Islet precursor cell (in vitro differentiated cells): ENCODE measurements at places on chromosomes 16 and 17.

- DNase-seq, result no peak
These were observed 756 bp upstream of the MVP start for GRCh38 chr16:29819506-29819905.

DNA sequence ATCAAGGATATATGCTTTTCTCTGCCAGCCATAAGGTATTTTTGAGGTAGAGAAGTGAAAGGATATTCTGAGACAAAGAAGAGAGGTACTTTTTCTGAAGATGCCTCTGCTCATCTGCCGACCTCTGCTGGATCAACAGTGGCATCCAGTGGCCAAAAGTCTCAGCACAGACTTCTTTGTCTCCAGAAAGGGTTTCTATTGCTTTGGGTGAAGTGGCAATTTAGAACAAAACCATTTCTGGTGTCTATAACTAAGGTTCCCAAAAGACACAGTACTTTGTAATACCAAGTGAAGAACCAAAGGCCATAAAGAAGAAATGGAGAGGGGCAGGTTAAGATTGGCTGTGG is 155.2 kb upstream of the C17orf78 start:
- peak; percentile 66 for DNase-seq

GRCh38 chr17:60269417-60269816 is 119.6 kb downstream of the CA4 start:
- DNase-seq, result no peak

DNA sequence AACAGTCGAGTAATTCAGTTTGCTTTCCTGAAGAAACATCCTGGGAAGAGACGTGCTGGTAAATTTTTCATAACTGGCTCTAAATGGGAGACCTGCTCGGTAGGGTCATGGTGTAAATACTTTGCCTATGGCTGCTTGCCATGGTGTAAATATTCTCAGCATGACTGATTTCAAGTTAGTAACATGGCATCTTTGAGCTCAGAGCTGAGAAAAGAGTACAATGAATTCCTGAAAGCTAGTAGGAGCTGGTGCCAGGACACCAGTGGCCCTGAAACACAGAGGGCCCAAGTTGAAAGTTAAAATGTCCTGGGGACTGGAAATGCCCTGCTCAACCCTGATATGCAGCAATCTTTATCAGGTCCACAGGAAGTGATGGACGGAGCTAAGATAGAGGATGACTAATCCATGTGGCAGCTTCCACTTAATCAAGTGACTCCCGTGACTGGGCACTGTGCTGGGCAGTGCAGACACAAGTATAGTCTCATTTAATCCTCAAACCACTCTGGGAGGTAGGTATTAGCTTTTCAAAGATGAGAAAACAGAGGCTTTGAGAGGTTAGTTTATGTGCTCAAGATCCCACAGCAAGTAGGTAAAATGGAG is 130.1 kb upstream of the ADAMTS18 start:
- DNase-seq, result no peak

- DNase-seq, result peak; percentile 96
These were observed at the start of gene MTMR4 for GRCh38 chr17:58513965-58514769. Gene MTMR4 (minus strand): TSS chr17:58514638. CDS start chr17:58514407, 231 bp downstream.

DNA sequence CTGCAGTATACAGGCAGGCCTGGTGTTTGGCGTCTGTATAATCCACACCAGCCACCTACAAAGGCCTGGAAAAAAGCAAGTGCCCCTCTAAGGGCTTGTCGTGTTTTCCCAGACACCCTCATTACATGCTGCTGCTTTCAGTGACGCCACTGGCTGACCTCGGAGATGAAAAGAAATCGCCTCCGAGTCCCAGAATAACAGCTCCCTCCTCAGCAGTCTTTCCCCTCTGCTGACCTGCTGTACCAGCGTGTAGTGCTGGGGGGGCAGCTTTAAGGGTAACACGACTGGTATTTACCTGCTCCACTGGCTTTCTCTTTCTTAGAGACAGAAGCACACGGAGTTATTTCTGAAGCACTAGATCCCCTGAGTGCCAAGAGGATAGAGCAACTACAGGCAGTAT is 296.8 kb downstream of the GRIN2A start:
- peak; percentile 65 for DNase-seq

DNA sequence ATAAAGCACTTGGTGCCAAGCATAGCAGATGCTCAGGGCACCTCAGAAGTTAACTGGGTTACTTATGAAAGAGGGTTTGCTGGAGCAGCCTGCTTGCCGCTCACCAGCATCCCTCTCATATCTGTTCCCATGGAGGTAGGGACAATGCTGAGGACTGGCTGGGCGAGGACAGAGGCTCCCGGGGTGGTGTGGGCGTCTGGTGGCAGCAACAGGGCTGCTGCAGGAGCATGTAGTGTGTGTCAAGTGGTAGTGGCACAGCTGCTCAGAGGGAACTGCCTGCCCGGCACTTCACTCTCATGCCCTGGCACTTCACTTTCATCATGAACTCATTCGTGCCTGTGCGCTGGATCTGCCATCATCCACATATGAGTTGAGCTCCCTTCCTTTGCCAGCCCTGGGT is 26.9 kb upstream of the ZNHIT3 start:
- no peak for DNase-seq

GRCh38 chr17:10699856-10700255 is 2.5 kb downstream of the ADPRM start:
- DNase-seq, result no peak

- DNase-seq, result no peak
These were observed 29.5 kb downstream of the SRL start for GRCh38 chr16:4212211-4212933.

DNA sequence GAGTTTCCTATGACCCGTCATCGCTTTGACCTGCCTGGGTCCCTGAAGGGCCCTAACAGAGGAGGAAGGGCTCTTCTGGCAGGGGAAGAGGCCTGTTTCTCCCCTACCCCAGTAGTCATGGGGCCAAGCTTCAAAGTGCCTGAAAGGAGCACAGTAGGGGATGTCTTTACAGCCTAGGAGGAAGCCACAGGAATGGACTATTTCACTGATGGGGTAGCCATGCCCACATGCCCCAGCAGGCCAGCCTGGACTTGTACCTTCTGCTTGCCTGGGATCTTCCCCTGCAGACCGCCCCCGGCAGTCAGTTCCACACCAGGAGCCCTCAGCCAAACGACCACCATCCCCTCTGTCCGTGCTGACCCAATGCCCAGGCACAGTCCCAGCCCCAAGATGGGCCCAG is 41.8 kb upstream of the PEMT start:
- no peak for DNase-seq

GRCh38 chr17:79989106-79989835 is 46.4 kb downstream of the TBC1D16 start:
- DNase-seq, result peak; percentile 82

GRCh38 chr16:30063893-30064728 is 1.4 kb upstream of the ALDOA start:
- peak; percentile 70 for DNase-seq

DNA sequence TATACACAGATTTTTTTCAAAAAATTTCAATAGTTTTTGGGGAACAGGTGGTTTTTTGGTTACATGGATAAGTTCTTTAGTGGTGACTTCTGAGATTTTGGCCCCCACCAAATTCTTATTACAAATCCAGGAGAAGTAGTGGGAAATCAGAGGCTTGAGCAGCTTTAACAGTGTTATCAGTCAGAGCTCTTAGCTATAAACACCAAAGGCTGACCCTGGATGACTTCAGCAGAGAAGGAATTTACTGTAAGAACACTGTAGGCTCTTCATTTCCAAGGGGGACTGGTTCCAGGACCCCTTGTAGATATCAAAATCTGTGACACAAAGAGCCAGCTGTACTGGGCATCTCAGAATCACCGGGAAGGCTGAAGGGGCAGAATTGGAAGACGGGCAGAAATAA is 17.8 kb downstream of the MPHOSPH6 start:
- no peak for DNase-seq

DNA sequence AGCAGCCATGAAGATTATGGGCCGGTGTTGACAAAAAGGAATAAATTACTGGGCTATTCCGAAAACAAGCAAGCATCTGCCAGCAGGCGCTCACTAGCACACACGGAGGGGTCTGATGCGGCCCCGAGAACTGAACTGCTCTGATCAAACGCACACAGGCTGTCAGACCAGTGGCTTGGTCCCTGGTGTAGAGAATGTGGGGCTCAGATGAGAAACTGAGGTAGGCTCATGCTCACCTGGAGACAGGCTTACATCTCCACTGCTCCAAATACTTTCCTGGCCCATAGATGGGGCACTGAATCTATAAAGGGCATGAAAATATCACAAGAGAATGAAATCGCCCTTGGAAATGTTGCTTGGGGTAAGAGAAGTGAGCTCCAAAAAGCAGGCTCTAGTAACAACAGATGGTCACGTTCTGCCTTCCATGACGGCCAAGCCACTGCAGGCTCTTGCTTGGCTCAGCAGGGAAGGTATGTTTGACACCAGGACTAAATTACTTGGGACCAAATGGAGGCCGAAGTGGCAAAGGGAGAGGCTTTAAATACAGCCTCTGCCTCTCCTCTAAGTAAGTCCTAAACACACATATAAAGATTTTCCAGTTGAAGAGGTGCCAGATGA is 5.4 kb downstream of the ABR start:
- DNase-seq, result no peak

DNA sequence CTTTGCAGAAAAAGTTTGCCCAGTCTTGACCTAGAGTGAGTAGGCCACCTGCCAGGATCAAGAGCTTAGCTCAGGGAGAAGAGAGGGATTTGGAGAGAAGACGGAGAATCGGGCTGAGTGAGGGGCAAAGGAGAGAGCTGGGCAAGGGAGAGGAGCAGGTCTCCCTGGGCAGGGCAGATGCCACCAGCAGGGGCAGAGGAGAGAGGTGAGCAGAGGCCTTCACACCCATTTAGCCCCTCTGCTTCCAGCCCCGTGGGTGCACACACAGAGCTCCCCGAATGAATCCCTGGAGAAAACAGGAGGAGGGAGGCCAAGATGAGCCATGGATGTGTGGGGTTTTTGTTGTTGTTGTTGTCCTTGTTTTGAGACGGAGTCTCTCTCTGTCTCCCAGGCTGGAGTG is 29.2 kb downstream of the TBX4 start:
- peak; percentile 43 for DNase-seq

DNA sequence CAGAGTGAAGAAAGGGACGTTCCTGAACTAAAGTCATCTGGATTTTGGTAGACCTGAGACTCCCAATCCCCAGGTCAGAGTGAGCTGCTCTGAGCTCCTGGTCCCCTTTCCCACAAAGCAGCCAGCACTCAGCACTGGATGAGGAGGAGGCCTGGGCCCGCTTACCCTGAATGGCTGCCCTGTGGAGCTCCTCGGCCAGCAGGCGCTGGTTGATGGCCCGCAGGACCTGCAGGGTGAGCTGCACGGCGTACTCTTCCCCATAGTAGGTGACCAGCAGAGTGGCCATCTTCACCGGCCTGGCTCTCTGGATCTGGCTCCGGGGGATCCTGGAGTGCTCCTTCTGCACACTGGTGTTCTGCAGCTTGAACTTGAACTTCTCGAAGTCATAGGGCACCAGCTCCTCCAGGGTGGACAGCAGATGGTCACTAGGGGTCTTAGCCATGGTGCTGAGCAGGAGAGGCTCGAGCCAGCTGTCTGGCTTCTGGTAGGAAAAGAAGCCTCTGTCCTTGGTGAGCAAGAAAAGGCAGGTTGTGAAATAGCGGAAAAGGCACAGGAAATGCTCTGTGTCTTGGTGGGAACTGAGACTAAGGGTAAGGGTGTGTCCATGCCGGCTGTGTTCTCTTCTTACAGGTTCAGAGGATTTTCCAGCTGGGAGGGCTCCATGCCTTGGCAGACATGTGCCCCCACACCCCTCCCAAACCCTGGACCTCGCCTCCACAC is at the start of gene MEFV:
Gene MEFV (minus strand): TSS at position 488 of the 720 bp plus-strand sequence. CDS start 46 bp downstream, at position 442.
- DNase-seq, result no peak

DNA sequence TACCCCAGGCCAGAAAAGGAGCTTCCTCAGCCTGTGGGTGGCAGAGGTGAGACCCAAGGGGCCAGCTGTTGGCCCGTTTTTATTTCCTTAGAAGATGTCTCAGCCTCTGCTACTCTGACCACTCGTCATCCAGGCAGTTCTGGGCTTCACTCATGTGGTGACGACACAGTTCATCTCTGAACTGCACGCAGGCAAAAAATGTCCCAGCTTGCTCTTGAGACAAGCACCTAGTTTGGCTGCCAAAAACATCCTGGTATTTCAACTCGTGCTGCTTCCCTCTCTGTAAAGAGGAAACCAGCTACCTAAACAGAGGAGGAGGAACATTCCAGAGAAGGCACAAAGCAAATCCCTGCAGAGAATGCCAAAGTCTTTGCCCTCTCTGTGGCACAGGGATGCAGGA is 125.7 kb downstream of the XYLT1 start:
- no peak for DNase-seq

- DNase-seq, result no peak
These were observed 10.4 kb upstream of the RUNDC3A start for GRCh38 chr17:44297975-44298374.

DNA sequence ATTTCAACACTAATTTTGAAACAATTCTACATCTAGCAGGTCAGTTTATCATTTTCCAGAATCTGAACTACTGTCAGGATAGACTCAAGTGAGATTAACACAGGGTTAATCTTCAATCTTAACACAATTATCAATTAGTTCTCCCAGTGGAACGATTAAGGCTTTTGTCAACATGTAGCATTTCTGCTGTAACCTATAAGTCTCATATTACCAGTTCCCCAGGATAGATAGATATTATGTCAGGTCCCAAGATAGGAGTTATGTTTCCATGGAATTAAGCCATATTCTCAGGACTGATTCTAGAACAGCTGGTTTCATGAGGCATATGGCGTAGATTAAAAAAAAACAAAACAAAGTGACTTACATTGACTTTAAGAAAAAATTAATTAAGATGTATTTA is 4.4 kb upstream of the FBF1 start:
- DNase-seq, result no peak

- DNase-seq, result no peak
These were observed 20.2 kb downstream of the IL21R start for GRCh38 chr16:27421961-27422740.

DNA sequence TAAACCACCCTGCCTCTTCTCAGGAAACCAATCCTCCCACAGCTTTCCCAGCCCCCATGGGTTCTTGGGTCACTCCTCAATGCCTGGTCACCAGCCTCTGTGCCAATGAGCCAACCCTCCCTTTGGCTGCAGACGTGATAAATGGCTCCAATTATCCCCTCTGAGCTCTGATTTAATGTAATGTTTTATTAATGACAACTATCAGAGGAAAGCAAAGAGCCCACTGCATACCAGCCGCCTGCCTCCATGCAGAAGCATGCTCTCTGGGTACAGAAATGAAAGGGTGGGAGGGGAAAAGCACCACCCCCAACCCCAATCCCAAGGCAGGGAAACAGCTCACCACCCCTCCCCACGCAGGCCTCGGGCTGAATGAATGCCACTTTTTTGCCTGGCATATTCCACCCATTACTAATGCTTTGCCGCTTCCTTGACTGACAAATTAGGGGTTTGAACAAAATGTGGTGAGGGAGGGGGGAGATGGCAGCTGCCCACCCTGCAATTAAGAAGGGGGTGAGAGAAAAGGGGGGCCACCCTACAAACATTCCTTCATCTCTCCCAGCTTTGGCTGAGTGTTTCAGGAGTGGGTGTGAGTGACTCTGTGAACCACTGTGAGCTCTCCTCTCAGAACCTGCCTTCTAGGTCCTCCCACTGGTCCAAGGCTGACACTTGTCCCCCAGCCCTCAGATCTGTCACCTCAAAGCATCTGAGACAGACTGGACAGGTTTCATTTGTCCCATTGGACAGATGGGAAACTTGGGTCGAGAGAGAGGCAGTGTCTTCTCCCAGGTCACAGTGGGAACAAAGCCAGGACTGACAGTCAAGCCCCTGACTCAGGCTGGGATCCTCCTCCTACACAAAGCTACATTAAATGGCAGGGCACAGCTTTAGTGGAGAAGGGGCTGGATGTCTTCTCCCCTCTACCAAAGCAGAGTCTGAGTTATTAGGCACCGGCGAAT is 161.5 kb downstream of the TMEM132E start:
- peak; percentile 53 for DNase-seq
